ENCODE measurements at places on chromosomes 7 and 10.

DNA sequence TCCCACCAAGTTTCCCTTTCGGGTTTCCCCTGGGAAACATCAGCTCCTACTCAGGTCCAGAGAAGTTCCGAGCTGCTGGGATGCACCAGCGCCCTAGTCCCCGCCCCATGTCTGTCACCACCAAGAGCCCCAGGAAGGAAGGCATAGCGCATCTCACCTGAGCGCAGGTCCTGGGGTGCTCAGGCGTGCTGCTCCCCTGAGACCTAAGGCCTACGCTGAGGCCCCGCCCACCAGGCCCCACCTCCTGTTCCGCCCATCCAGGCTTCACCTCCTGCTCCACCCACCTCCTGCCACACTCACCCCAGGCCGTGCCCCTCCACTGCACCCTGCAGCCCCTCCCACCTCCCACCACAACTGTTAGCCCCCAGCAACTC is 1.2 kb upstream of the TFR2 start:
- no peak for DNase-seq

GRCh38 chr7:2971914-2972834 is 71.5 kb downstream of the CARD11 start:
- DNase-seq = no peak

DNA sequence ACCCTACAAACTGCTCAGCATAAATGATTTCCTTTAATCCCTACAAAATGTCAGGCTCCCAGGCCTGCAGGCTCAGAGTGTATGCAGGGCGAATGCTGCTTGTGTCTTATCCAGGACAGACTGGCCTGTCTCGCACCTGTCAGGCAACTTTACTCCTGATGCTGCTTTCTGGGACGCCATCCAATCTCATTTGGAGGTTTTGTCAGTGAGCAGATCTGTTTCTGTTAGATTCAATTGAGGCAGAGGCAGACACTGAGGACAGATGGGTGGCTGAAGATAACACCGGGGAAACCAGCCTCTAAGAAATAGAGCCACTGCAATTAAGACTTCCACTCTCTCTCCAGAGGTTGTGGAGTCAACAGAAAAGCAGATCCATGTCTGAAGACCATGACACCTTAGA is 115.6 kb downstream of the DPP6 start:
- DNase-seq = peak; percentile 46

GRCh38 chr7:107471292-107472070 is 1.6 kb downstream of the GPR22 start:
- no peak for DNase-seq

DNA sequence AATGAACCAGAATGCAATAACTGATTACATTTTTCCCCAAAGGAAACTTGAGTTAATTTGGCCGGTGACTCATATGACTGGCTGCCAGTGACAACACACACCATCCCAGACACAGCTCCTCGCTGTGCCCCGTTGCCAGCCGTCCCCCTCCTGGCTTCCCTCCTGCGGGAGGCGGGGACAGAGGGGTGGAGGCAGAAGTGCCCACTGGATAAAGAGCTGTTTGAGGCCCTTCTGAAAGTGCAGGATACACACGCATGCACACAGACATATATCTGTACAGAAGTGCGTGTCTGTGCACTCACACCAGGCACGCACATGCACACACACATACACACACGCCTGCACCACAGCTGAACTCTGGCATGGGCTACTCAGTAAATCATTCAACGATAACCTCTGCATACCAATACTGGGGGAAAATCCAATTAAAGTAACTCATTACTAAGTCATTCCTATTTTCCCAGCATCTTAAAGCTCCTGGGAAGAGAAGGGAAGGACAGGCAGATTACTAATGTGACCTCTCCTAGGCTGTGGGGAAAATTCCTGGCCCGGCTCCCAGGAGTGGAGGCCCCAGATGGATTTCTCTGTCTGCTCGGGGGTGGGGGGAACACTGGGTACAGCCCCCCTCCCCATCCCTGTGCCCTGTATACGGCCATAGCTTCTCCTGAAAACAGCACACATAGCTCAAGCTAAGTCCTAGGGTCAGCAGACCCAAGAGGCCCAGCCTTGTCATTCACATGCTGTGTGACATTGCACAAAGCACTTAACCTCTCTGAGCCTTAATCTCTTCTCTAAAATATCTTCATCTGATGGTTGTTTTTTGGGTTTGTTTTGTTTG is 52.3 kb upstream of the MYL10 start:
- DNase-seq = no peak

DNA sequence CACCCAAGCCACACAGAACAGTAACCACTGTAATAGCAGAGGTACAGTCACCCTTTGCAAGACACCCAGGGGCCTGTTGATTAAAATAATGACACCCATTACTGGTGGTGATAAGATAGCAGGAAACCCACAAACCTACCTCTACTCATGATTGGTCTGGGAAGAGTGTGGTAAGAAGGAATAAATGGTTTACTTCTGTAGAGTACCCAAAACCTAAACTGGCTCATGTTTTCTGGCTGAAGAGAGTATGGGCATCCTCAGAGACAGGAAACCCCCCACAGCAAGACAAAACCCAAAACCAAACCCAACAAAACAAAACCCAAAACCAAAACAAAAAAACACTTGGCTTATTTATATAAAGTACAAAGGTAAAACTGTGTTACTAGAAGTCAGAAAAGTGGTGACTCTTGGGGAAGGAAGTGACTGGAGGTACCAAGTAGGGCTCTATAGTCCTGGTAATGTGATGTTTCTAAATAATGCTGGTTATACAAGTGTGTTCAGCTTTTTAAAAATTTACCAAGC is 15.5 kb upstream of the DNAJB12 start:
- no peak for DNase-seq

GRCh38 chr10:25384618-25385017 is 209.8 kb downstream of the GPR158 start:
- DNase-seq = no peak

- DNase-seq = no peak
These were observed 49.4 kb downstream of the MRPL32 start for GRCh38 chr7:42981601-42982000.

DNA sequence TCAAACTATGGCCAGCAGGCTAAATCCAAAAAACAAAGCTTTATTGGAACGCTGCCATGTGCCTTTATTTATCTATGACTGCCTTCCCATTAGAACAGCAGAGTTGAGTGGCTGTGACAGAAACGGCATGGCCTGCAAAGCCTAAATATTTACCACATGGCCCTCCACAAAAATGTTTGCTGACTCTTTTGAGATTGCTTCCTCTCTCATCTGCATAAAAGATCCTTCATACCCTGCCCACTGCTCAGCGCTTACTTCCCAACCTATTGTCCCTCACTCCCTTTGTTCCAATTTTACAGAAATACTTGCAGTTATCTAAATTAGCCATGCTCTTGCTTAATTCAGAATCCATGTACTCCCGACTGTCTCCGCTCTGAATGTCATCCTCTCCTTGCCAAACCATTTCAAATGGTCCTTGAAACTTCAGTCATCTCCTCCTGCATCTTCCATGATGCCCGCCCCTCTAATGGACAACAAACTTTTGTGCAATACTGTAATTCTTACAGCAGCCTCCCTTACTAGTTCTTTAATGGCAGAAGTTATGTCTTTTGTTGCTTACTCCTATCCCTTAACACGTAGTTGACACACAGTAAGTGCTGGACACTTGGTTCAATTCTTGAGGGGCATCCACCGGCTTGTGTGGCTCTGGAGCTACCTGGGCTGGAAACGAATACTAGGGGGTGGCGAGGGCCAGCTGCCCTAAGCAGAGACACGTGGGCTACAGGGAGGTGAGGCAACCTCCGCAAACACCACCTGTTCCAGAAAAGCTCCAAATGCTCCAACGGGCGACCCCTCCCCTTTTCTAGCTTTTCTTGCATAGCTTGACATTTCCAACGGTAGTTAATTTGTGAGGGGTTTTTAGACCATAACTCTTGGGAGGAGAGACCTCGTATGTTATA is 832 bp downstream of the XRCC2 start:
- DNase-seq = peak; percentile 88

GRCh38 chr7:91569728-91570457 is 305.7 kb downstream of the FZD1 start:
- DNase-seq = peak; percentile 30

DNA sequence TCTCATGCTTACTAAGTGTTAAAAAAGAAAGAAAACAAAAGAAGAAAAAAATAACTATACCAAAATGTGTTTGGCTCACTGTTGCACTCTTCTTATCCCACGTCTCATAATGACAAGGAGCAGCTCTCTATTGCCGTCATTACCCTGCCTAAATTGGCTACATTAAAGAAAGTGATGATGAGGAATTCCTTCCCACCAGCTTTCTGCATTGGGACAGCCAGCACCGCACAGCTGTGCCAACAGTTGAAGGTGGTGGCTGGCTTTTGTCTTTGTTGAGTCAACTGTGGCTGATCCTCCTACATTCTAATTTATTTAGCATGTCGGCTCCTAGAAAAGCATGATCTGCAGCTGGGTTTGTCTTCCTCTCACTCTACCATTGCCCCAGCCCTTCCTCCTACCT is 751.8 kb downstream of the KCNMA1 start:
- DNase-seq = peak; percentile 24

DNA sequence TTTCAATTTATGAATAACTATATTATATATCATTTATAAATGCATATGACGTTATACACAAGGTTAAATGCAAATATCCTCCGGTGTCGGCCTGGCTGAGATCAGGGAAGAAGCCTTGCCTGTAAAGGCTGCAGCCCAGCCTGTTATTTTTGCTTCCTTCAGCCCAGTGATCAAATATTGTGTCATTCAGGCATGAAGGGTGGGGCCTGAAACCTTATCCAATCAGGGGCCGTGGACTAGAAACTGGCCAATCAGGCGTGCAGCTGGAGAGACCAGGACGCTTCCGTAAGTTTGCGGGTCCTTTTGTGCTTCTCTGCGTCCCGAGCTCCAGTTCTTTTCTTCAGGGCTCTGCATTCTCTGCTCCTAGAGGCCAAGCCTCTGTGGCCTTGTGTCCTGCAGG is at the start of gene ZNF722:
Gene ZNF722 (plus strand): TSS at position 301 of the 400 bp plus-strand sequence. CDS start 113 bp downstream, outside the sequence.
- no peak for DNase-seq

DNA sequence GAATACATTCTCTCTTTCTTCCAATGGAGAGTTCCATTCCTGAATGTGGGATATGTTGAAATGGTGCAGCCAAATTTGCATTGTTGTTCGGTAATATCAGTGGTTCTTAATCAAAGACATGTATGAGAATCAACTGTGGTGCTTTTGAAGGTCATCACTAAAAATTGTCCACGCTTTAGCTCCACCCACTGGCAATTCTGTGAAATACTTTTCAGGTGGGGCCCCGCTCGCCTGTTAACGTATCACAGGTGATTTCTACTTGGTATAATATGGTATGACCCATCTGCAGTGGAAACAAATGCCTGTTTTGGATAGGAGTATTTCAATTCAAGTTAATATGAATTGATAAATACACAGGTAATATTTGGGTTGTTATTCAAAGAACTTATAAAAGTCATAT is 178.4 kb downstream of the NSUN6 start:
- DNase-seq = no peak
